Upper lobe of right lung (tissue), 1 donor: ENCODE measurements at places on chromosomes 5 and 9. TPM values are rescaled to one million over a fixed set of nuclear protein-coding genes. Genes with fewer than 3 reads are reported as not detected.
A peak's percentile ranks its signal among the peaks of the same experiment; 100 is the strongest.

- no peaks in the 10 kb centered on the region for H3K27me3 ChIP-seq
- no peaks in the 10 kb centered on the region for H3K36me3 ChIP-seq
- DNase-seq, result no peak
- H3K4me1 ChIP-seq, result peaks cover 12% of the 10 kb centered on the region
These were observed 161.4 kb downstream of the PIK3R1 start for GRCh38 chr5:68376935-68377334.

GRCh38 chr5:74334762-74335384 is 305.7 kb downstream of the ENC1 start:
- no peaks in the 10 kb centered on the region for H3K36me3 ChIP-seq
- no peak for DNase-seq
- no peaks in the 10 kb centered on the region for H3K27me3 ChIP-seq
- no peak overlapping the region for H3K4me3 ChIP-seq
- H3K4me1 ChIP-seq, result no peaks in the 10 kb centered on the region

Gene PTGES
- total RNA-seq, result 2.1 TPM

GRCh38 chr9:33146298-33146697 is 20.8 kb downstream of the B4GALT1 start:
- no peak overlapping the region for H3K27ac ChIP-seq
- H3K36me3 ChIP-seq, result no peaks in the 10 kb centered on the region
- no peaks in the 10 kb centered on the region for H3K27me3 ChIP-seq
- no peak overlapping the region for H3K4me3 ChIP-seq
- DNase-seq, result peak; percentile 3

DNA sequence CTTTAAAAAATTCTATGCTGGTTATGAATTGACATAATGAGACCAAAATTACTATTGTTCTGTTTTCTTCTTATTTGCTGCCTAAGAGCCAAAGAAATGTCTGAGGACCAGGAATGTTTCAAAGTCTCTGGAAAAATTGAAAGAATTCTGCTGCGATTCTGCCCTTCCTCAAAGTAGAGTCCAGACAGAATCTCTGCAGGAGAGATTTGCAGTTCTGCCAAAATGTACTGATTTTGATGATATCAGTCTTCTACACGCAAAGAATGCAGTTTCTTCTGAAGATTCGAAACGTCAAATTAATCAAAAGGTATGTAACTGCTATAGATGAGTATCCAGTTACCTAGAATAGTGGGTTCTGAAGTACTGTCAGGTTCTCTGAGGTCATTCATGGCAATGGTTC is 10.3 kb upstream of the DHFR start:
- H3K27ac ChIP-seq, result no peak overlapping the region
- H3K36me3 ChIP-seq, result peaks cover 49% of the 10 kb centered on the region
- no peaks in the 10 kb centered on the region for H3K4me1 ChIP-seq
- DNase-seq, result no peak

DNA sequence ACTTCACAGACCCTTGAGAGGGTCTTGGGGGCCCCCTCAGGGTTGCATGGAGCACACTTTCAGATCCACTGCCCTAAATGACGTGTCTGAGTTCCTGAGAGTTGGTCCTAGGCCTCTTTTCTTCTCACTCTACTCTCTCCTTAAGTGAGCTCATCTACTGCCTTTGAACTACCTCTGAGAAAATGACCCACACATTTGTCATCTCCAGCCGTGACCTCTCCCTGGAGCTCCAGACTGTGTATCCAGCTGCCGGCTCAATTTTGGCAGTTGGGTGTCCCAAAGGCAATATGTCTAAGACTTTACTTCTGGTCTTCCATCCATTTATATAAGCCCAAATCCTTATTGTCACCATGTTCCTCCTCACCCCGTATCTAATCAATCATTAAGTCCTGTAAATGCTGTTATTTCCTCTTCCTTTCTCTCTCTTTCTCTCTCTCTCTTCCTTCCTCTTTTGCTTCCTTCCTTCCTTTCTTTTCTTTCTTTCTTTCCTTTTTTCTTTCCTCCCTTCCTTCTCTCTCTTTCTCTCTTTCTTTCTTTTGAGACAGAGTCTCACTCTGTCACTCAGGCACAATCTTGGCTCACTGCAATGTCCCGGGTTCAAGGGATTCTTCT is 51.2 kb upstream of the HSPA9 start:
- no peaks in the 10 kb centered on the region for H3K27me3 ChIP-seq
- H3K4me3 ChIP-seq, result no peak overlapping the region
- no peaks in the 10 kb centered on the region for H3K4me1 ChIP-seq
- no peak for DNase-seq
- no peaks in the 10 kb centered on the region for H3K36me3 ChIP-seq

DNA sequence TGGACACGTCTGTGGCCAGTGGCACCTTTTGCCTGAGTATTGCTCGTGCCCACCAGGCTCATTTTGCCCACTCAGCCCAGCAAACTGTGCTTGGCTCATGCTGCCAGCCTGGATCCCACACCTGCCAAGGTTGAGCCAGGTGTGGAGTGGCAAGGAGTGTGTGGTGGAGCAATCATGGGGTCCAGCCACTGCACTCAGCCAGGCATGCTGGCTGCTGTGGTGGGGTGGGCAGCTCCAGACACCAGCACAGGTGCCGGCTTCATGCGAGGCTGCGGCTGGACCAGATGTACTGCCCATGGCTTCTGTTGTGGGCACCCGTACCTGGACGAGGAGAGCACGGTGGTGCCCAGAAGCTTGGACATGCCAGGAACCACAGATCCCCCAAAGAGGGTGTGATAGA is 364.1 kb downstream of the TMEM38B start:
- no peaks in the 10 kb centered on the region for H3K36me3 ChIP-seq
- H3K27ac ChIP-seq, result no peak overlapping the region
- no peaks in the 10 kb centered on the region for H3K27me3 ChIP-seq
- H3K4me1 ChIP-seq, result no peaks in the 10 kb centered on the region
- no peak overlapping the region for H3K4me3 ChIP-seq

Gene LECT2
- total RNA-seq, result not detected

DNA sequence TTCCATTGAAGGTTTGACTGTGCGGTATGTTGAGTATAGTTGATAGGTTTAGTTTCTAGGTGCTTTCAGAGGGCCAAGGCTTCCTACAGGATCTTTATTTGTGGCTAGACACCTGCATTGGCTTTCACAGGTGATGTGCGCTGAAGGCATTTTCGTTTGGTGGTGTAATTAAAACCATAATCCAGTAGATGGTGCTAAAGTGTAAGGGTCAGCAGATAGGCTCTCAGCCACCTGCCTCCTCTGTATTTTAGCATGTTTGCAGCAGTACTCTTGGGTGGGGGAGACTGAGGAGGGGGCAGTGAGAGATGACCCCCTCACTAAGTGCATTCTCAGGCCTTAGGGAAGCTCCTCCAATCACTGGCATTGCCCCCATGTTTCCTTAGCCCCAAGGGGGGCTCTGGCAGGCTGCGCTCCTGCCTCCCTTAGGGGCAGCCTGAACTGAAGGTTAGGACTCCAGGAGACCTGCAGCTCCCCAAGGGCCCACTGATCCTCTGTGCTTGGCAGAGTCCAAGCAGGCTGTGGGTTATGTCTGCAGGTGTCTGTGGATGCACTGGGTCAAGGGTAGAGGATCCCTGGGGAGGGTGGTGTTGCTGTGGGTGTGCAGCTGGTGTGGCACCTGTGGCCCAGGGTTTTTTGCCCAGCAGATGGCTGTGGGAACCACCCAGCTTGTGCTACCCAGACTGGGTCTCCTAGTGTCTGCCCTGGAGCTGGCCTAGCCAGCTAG is 23.4 kb downstream of the CDK20 start:
- H3K4me3 ChIP-seq, result no peak overlapping the region
- no peak for DNase-seq
- no peaks in the 10 kb centered on the region for H3K4me1 ChIP-seq
- no peak overlapping the region for H3K27ac ChIP-seq
- no peaks in the 10 kb centered on the region for H3K27me3 ChIP-seq

Gene NMUR2
- 2.1 TPM for total RNA-seq
